ENCODE measurements at places on chromosomes 4 and X.

GRCh38 chrX:72025236-72025770 is 106.4 kb downstream of the RTL5 start:
- DNase-seq = no peak

- no peak for DNase-seq
These were observed 346.4 kb downstream of the ZNF674 start for GRCh38 chrX:46198858-46199257.

- no peak for DNase-seq
These were observed 110.7 kb upstream of the ADRA2C start for GRCh38 chr4:3655485-3655884.

DNA sequence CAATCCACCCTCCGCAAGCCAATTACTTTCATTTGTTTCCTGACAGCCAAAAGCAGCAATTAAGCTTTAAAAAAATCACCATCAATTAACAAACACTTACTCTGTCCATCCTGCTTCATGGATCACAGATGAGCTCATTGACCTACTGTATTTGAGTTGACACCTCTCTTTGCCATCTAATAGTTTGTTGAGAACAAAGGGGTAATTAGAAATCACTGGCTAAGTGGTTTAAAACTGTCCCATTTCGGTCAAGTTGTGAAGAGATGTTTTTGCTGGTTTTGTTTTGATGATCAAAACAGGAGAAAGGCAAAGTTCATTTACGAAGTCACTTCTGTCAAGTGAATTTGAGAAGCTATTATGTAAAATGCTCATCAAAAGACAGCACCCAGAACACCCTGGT is 10.4 kb downstream of the SH3KBP1 start:
- DNase-seq = no peak

DNA sequence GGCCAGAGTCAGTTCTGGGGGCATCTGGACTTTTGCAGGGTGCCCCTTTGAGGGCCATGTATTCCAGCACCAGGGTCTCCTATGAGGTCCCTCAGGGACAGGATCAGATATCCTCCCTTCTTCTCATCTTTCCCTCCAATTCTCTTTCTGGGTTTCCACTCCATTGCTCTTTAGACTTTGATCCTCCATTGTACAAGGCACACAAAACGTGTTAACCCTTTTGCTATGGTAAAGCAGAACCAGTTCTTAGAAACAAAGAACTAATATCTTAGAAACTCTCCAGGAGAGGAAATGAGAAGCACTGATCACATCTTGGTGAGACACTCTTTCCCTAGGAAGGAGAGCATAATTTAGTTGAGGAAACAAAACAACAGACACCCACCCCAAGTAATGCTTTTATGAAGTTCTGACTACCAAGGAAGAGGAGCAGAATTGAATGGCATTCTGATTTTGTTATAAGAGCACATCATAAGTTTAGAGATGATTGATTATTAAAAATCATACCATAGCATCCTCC is 200.7 kb upstream of the NPY2R start:
- no peak for DNase-seq

GRCh38 chrX:111337067-111337637 is 66.9 kb upstream of the CAPN6 start:
- DNase-seq = no peak

GRCh38 chr4:139207247-139207646 is 30.2 kb upstream of the ELF2 start:
- no peak for DNase-seq

GRCh38 chrX:39019056-39019455 is 217.8 kb downstream of the MID1IP1 start:
- DNase-seq = peak; percentile 25

GRCh38 chr4:107624024-107624423 is 96.0 kb downstream of the PAPSS1 start:
- no peak for DNase-seq

- no peak for DNase-seq
These were observed 5.8 kb upstream of the G3BP2 start for GRCh38 chr4:75678965-75679364.

DNA sequence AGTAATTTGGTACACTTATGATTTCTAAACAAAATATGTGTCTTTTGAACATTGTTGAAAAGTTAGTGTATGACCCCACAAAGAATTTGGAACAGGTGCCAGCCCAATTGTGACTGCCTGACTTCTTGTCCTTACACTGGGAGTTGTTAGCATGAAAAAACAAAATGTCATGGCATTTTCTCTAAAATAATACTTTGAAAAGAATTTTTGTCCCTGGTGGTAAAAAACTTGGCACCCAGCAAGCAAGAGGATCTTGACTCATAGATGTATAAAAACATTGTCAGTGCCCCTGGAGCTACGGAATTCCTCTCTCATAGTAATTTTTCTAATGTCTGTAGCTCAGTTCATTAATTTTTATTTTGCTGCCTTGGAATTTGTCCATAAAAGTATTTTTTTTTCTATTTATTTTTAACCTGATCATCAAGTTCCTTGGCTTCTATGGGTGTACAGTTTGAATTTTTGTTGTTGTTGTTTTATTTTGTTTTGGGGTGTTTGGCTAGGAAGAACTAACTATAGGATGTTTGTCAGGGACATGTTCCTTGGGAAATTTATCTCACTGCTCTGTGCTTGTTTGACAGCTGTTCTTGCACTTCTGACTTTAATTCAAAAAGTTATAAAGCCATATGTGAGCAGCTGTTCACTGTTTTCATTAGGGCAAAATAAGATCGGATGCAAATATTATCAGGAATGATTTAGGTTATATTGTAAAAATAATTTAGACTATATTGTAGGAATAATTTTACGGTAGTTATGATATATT is 95.4 kb upstream of the NUDT6 start:
- no peak for DNase-seq

DNA sequence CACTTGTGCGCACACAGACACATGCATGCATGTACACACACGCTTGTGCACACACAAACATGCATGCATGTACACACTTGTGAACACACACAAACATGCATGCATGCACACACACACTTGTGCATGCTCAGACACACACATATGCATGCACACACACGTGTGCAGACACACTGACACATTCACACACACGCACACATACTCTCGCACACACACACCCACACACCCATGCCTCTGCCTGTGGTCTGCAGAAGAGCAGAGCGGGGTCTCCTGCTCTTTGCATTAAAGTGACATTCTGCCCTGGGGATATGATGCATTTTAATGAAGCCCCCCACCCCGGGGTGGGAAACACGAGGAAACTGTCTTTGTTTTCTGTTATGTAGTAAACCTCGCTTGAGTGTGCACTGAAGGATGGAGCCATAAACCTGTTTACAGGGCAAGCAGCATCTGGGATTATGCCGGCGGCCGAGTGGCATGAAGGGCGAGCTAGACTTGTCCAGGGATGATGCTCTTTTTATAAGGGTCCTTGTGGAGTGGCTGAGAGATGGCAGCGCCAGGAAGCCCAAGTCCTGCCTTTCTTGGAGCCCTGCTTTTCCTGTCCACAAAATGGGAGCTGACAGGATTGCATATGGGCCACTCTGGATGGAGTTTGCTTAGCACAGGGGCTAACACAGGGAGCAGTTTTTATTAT is 17.8 kb downstream of the PSAPL1 start:
- no peak for DNase-seq

GRCh38 chr4:12120968-12121367 is 692.3 kb upstream of the HS3ST1 start:
- no peak for DNase-seq

DNA sequence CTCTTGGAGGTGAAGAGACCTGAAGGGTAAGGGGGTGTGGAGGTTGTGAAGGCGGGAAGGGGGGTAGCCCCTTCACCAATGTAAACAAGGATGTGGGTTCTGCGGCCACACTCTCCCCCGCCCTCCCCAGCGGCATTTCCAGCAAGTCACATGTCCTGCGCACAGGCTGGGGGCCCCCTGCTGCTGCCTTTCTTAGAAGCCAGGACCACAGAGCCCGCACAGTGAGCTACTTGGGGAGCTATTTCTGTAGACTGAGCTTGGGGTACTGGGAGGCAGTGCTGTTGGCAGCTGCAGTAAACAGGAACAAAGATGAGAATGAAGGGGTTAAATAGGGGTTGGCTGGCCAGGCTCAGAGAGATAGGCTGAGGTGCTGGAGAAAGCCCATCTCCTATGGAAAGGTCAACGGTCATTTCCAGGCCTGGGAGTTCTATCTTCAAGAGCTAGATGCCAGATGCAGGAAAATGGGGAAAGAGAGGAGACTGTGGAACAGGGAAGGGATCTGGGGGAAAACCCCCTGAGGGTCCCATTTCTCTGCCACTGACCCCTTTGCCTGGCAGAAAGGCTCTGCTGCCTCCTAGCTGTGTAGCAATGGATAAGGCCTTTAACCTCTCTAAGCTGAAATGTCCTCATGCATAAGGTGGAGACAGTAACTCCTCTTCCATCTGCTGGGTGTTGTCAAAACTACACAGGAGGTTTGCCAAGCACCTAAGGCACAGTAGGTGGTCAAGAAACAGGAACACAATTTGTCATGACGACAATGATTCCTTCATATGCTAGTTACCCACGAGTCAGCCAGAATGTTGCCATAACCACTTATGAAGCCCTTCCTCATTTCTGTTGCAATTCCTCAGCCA is 18.5 kb upstream of the PIM2 start:
- no peak for DNase-seq

GRCh38 chrX:16465081-16465876 is 184.7 kb upstream of the S100G start:
- no peak for DNase-seq

- DNase-seq = peak; percentile 80
These were observed 5.0 kb downstream of the TACC3 start for GRCh38 chr4:1726146-1726934.

DNA sequence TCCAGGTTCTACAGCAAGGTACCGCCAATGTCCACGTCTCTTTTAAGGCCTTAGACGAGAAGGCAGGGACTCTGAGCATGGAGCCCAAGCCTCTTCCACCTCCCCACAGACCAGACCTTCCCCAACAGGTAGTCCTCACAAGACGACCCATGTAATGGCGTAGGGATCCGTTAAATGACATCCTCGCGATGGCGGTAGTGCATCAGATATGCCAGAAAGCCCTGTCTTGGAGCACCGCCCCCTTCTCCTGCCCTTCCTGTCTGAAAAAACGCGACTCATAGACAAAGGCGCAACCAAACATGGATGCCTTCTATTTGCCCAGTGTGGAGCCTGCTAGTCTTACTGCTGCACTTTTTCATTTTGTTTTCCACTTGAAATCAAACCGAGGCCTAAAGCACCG is 185.4 kb downstream of the OR13H1 start:
- DNase-seq = peak; percentile 49

DNA sequence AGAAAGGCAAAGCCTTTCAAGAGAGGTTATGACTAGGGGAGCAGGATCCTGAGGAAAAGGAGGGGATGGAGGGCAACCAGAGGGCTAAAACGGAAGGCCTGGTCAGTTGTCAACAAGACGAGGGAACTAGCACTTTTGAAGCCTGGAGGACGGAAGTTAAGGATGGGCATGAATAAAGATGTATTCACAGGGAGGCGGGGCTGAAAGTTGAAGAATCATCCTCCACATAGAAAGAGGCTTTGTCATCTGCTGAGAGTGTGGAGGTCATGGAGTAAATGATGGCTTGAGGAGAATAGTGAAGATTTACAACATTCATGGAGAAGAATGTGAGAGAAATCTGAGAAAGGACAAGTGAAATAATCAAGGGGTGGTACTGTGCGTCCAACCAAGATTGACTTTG is 137.5 kb downstream of the MAGEB17 start:
- DNase-seq = no peak

Measured in NCI-H2081 (cell line).